Karpas-422 (cell line): ENCODE measurements at places on chromosomes 7 and 10. TPM values are rescaled to one million over a fixed set of nuclear protein-coding genes. Genes with fewer than 3 reads are reported as not detected.

The NPFFR1 gene
- total RNA-seq: not detected in 2 replicates

DNA sequence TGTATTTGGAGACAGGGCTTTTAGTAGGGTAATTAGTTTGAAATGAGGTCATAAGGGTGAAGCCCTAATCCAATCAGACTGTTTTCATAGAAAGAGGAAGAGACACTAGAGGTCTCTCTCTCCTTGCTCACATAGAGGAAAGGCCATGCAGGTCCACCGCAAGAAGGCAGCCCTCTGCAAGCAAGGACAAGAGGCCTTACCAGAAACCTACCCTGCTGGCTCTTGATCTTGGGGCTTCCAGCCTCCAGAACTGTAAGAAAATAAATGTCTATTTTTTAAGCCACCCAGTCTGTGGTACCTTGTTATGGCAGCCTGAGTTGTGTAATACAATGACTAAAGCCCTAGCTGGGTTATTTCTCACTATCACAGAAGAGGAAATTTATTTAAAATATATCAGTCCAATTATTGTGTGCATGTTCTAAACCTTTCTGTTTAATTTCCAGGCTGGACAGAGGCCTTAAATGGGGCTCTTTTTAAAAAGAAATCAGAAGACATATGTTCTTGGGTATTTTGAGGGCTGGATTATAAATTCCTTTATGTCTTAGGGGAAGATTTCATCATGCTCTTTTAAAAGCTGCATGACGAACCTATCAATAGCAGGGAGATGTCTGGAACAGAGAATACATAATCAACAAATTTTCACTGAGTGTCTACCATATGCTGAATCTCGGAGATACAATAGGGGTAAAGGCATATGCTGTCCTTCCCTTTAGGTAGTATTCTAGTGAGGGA, 12.9 kb upstream of the TMEM26 start:
- H3K4me3 ChIP-seq: no peak overlapping the region
- no peaks in the 10 kb centered on the region for H3K4me1 ChIP-seq
- no peak overlapping the region for H3K27ac ChIP-seq
- peak; percentile 43 for DNase-seq
- H3K27me3 ChIP-seq: no peaks in the 10 kb centered on the region

GRCh38 chr10:111077785-111078504, 1.1 kb downstream of the ADRA2A start:
- no peak for DNase-seq
- no peaks in the 10 kb centered on the region for H3K4me1 ChIP-seq
- no peak overlapping the region for H3K4me3 ChIP-seq

The OR2A7 gene
- not detected in 2 replicates for total RNA-seq

The HMX3 gene
- total RNA-seq: not detected in 2 replicates

The PAX2 gene
- total RNA-seq: not detected in 2 replicates

GRCh38 chr7:3267966-3268690, 32.9 kb upstream of the SDK1 start:
- no peaks in the 10 kb centered on the region for H3K4me1 ChIP-seq
- DNase-seq: no peak
- no peak overlapping the region for H3K27ac ChIP-seq
